ENCODE measurements at places on chromosomes 7 and 10. TPM values are rescaled to one million over a fixed set of nuclear protein-coding genes. Genes with fewer than 3 reads are reported as not detected.

The PRSS1 gene
- not detected for total RNA-seq

The NODAL gene
- not detected for total RNA-seq

- no peak for DNase-seq
Observed at GRCh38 chr10:33315891-33316290, 18.6 kb downstream of the NRP1 start.

DNA sequence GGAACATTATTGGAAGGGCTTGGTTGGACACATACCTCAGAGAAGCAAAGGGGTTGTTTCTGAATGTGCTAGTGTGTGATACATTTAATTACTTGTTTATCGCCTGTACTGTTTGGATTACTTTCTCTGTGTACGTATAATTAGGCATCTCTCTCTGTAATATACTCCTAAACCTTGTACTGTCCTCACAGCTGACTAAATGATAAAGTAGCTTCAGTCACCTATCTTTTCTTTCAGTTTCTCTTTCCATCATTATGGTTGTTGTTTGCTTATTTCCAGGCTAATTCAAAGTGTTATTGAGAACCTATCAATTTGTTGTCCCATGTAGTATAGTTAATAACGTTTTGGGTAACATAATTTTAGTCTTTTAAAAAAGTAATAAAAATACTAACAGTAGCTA lies 34.0 kb downstream of the MXI1 start:
- DNase-seq = no peak

- no peak for DNase-seq
Observed at GRCh38 chr10:116053910-116054309, 219.1 kb downstream of the GFRA1 start.
